ENCODE measurements at places on chromosomes 5 and 9.

GRCh38 chr9:93958121-93958818 lies 3.1 kb upstream of the BARX1 start:
- no peak for DNase-seq

- DNase-seq = no peak
Observed at GRCh38 chr5:180792965-180793287, 9.7 kb downstream of the MGAT1 start.

DNA sequence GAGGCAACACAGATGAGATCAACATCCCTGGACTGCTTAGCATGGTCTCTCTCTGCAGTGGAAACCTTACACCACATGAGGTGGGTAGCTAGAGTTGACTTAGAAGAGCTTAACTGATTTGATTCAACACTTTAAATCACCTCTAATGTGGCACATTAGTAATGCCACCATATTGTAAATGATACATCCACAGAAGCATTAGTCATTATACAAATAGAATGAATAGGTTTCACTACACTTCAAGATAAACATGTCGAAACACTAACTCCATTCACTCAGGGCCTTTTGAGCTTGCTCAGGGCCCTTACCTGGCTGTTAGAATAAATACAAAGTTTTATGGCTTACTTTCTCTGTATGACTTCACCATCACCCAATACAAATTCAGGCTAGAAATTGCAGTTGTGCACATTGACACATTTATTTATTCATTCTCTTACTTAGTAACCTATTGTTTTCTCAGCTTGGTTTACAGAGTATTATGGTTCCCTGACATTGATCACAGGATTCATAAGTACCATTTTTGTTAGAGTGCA lies 9.3 kb upstream of the SMAD5 start:
- no peak for DNase-seq

DNA sequence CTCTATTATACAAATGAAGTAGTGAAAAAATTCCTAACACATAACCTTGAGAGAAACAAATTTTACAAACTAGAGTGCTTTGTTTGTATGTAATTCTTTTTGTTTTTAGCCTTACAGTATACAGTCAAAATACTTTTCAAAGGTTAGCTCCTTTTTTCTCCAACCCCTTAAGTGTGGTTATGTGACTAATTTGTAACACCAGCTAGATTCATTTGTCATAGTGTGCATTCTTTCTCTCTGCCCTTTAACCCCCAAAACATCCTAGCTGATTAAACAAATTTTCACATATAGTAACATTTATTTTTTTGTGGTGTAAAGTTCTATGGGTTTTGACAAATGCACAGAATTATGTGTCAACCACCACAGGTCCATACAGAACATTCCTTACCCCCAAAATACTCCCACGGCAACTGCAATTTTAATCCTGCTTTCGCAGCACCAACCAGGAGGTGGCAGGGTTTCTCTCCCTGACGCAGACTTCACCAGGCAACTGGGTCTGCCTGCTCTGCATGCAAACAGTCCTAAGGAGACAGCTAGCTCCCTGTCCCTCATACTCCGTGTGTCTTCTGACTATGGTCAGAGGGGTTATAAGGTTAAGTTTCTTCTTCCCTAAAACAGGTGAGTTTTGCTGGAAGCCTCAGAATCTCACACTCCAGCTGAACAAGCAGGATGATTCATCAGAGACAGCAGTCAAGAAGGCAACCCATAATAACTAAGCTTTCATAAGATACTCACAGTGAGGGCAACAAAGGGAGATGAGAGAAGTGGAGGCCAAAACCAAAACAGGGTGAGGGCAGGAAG lies 44.5 kb upstream of the NR5A1 start:
- peak; percentile 72 for DNase-seq

DNA sequence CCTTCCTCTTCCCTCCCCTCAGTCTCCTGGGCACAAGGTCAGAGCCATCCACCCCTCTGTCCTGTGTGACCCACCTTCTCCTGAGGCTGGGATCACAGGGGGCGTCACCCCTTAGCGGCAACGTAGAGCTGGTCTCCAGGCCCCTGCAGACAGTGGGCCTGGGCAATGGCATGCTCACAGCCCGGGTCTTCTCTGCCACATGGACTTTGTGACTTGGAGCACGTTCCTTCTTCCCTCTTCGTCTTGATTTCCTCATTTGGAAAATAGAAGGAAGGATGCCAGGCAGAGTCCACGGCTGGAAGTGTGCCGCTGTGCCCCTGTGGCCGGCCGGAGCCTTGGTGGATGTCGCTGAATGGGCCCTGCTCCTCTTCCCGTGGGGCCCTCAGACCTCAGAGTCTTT lies 10.0 kb downstream of the RXRA start:
- DNase-seq = no peak

GRCh38 chr5:133122711-133123110 lies 70.9 kb downstream of the HSPA4 start:
- DNase-seq = no peak

GRCh38 chr5:73170522-73170921 lies 2.5 kb upstream of the TMEM174 start:
- DNase-seq = no peak

DNA sequence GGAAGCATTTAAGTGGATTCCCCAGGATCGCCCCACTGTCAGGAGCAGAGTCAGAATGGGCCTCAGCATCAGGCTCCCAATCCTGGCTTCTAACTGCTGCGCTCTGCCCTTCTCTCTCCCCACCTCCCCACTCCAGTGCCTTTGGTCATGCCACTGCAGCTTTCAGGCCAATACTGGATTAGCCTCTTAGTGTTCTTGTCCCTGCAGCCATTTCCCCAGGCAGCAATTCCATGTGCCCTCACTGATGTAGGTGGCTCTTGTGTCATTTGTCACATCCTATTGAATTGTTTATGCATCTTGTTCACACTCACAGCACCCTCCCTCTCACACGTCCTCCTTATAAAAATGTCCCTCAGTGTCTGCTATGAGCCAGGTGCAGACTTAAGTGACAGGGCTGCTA lies 544.2 kb upstream of the DAP start:
- DNase-seq = no peak

DNA sequence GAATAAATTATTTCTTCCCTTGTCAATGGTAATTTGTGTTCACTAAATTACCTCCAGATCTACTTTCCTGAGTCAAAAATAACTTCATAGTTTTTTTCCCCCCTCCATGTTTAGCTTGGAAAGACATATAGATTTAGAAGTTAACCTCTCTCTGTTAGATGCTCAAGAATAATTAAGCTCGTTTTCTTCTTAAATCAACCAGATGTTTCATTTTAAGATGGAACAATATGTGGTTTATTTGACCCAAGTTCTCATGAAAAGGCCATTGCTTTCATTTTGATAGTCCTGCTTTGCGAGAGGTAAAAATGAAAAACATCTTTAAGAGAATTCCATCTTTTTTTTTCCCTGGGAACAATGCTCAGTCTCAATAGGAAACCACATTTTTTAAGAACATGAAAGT lies 27.7 kb upstream of the GAS1 start:
- DNase-seq = no peak

GRCh38 chr5:178194026-178194425 lies 6.9 kb upstream of the GMCL2 start:
- DNase-seq = no peak

DNA sequence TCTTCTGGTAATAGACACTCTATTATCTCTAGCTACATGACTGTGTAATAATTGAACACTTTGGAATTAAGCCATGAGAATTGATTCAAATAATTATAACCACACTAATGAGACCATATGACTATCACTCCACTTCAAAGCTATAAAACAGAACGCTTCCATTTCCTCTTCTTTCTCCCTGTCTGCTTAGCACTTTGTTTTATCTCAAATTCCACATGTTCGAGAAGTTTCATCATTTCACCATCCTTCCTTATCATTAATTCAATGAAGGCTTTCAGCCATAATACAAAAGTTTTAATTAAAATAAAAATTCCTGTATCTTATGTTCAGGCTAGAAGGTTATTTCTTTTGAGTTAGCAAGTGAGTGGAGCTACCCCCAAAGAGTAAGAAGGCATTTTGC lies 7.4 kb upstream of the DCTN4 start:
- DNase-seq = no peak

- no peak for DNase-seq
Observed at GRCh38 chr5:152619756-152620155, 214.7 kb upstream of the NMUR2 start.

GRCh38 chr9:137240318-137240840 lies 708 bp upstream of the TUBB4B start:
- DNase-seq = peak; percentile 86

DNA sequence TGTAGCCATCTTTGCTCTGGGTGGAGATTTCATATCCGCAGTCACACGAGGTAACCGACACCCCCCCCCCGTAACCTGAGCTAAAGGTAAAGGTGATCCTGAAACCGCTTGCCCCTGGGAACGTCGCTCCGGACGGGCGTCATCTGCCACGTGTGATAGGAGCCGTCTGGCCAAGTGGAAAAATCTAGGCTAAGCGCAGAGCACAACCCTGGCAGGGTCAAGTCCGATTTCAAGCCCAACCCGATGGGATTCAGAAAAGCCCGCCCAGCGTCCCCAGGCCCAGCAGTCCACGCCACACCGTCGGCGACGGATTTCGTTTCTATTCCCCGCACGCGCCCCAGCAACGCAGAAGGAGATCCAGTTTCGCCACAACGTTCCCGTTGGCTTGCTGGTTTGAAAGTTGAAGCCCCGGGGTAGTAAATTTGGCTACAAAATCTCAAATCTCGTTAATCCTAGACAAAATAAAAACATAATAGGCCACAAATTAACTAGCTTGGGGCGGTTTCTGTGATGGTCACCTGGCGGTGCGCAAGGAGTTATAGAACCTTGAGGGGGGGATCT lies 32.4 kb upstream of the NFIB start:
- DNase-seq = no peak

GRCh38 chr9:79939819-79940218 lies 368.1 kb downstream of the TLE4 start:
- DNase-seq = no peak

GRCh38 chr5:179124853-179125788 lies 64.9 kb downstream of the ZNF354C start:
- DNase-seq = no peak

DNA sequence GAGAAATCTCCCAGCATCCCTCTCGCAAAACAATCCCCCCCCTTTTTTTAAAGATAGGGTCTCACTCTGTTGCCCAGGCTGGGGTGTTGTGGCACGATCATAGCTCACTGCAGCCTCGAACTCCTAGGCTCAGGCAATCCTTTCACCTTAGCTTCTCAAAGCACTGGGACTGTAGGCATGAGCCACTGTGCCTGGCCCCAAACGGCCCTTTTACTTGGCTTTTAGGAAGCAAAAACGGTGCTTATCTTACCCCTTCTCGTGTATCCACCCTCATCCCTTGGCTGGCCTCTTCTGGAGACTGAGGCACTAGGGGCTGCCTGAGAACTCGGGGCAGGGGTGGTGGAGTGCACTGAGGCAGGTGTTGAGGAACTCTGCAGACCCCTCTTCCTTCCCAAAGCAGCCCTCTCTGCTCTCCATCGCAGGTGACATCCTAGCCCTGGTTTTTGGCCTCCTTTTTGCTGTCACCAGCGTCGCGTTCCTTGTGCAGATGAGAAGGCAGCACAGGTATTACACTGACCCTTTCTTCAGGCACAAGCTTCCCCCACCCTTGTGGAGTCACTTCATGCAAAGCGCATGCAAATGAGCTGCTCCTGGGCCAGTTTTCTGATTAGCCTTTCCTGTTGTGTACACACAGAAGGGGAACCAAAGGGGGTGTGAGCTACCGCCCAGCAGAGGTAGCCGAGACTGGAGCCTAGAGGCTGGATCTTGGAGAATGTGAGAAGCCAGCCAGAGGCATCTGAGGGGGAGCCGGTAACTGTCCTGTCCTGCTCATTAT lies 6.8 kb downstream of the CA9 start:
- no peak for DNase-seq

DNA sequence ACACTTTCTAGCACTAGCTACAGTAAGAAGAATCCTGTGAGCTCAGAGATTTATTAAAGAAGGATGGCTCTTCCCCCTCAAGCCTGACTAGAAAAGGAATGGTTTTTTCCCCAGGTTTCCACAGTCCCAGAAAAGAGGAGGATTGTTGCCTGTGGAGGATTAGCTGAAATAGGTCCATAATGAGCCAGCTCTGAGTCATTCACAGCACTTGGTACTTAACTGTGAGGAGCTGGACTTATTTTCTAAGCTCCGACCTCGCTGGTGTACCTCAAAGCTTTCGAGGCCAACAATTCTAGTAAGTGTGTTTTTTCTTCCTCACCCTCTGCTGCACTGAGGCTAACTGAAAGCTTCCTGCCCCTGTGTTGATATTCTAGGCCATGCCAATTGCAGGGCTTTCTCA lies 222.5 kb upstream of the IL12B start:
- no peak for DNase-seq

DNA sequence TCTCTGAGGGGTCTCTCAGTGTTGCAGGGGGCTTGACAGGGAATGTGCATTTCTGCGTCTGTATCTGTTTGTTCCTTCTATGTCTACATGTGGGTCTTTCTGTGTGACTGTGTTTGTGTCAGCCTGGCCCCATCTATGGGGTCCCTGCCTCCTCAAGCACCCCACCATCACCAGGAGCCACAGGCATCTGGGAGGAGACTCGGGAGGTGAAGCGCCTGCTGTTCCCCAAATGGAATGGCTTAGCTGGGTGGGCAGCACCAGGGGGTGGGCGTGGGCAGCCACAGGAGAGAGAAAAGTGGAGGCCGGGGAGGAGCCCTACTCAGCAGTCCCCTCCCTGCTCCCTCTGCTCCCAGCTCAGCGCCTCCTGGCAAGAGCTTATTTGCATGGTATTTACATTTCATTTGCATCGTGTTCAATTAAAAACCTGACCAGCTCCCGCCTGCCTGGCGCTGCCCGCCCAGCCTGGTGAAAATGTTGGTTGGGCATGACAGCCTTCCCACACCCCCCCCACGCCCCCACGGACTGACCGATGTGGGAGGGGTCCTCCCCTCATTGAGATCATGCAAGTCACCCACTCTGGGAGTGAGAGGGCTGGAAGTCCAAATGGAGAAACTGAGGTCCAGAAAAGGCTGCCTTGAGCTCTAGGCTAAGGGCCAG lies 50.5 kb downstream of the CXXC5 start:
- no peak for DNase-seq

DNA sequence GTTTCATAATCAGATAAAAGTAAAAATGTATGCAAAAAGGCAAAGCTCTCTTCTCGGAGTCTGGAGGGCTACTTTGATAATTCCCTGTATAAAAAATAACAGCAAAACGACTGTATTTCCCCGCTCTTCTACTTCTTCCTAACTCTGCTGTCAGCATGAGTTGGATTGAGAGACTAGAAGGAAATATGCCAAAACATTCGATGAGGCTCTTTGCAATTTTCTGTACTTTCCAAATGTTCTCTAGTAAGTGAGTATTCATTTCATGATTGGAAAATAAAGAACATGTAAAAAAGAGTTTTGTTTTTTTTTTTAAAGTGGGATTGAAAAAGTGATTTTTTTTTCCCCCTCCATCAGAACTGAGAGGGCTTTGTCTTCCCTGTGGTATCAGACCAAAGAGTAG lies 677.5 kb downstream of the ACTL7B start:
- no peak for DNase-seq

- DNase-seq = no peak
Observed at GRCh38 chr9:120616966-120617935, 37.3 kb upstream of the CDK5RAP2 start.

DNA sequence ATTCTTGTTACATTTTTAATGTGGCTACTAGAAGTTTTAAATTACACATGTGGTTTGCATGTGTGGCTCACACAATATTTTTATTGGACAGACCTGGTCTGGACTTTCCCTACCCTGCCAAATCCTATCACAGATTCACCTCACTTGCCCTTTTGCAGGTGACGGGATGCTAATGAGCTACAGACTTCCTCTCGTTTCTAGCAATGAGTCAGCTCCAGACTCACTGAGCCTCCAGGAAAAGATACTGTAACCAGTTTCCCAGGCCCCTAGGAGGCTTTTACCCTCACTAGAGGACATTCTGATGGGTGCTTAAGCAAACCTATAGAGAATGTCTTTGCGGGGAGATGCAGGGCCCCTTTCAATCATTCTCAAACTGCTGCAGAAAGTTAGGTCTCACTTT lies 135.4 kb downstream of the WDR41 start:
- no peak for DNase-seq
